ENCODE measurements at places on chromosomes 2 and 18.

- no peak for DNase-seq
These were observed 101.2 kb upstream of the SEC11C start for GRCh38 chr18:59038295-59039039.

DNA sequence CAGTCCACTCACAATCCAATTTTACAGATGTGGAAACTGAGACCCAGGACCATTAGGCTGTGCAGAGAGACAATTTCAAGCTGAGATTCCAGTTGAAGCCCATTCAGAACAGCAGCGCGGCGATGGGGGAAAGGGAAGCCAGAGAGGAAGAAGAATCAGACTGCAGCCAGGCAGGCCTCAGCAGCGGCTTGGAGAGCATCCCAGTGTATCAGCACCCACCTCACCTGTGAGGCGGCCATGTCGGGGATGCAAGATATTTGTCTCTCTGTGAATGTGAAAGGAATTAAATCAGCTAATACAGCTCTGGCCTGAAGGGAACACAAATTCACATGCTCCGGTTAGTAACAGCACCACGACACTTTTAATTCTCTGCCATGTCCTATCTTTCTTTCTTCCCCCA lies 198.0 kb upstream of the SOX11 start:
- DNase-seq, result no peak

- DNase-seq, result peak; percentile 96
These were observed 70.5 kb downstream of the PRPF40A start for GRCh38 chr2:152646775-152647174.

DNA sequence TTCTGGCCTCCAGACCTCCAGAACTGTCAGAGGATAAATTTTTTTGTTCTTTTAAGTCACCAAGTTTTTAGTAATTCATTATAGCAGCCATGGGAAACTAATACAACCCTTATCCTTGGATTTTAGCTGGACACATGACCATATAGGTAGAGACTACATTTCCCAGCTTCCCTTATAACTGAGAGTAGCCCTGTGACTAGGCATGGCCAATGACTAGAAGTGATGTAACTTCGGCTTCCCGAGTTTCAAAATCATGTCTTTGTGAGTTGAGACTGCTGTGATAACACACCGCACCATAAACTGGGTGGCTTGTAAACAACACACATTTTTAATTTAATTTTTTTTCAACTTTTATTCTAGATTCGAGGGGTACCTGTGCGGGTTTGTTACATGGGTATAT lies 134.0 kb upstream of the SERTAD2 start:
- DNase-seq, result no peak

DNA sequence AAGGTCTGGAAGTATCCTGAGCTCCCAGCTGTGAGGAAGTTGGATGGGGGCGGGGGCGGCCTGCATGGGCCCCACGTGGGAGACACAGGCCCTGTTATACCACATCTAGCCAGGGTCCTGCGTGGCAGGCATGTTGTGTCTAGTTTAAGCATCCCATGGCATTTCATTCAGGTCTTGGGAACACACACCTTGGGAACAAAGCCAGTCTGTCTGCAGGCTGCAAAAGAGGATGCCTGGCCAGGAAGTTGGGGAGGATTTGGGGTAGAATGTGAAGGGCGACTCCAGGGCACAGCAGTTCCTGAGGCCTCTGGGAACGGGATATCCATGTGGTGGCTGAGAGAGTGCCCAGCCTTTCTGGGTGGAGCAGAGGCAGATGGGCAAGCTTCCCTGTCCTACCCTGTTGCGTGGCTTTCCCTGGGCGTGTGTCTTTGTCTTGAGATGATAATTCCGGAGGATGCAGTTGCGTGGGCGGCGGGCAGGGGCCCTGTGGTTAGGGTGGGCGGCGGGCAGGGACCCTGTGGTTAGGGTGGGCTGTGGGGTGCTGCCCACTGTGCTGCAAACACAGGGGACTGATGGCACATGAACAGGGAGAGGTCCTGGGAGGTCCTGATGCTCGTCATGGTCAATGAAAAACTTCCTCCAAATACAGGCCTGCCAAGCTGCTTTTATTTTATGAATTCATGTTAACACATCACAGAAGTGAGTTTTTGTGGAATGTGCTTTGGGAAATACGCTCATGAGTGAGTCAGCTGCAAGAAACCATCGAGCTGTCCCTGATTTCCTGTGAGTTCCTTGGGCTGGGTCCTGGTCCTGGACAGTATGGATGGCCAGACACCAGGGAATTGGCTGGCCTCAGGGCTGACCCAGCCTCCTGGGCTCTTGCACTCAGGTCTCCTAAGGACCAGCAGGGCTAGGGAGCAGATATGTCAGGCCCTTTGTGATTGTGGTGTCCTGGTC lies 90.0 kb upstream of the HS6ST1 start:
- peak; percentile 78 for DNase-seq

GRCh38 chr2:61645911-61646310 lies 107.8 kb upstream of the XPO1 start:
- peak; percentile 92 for DNase-seq

DNA sequence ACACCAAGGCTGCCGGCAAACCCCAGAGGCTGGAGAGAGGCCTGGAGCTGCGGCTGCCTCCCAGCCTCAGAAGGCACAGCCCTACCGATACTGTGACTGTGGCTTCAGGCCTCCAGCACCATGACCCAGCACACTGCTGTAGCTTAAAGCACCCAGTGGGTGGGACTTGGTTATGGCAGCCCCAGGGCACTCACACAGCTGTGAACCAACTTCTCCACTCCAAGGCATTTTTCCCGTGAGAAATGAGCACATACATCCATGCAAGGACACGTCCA lies 199.5 kb downstream of the NDUFA10 start:
- no peak for DNase-seq

DNA sequence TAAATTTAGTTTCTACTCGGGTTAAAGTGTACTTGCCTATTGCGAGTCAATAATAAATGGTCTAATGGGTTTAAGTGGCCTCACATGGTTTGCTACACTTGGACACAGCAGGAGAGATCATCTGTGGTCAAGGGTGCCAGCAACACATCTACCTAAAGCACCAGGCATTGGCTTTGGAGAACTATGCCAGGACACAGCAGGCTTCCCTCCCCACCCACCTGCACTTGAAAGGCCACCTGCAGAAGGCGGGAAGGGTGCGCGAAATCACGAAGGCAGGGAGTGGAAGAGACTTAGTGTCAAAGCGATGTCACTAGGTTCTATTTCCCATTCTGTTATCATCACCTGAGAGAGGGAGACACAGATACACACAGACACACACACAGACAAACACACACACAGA lies 44.5 kb downstream of the MYT1L start:
- DNase-seq, result no peak

GRCh38 chr2:22290909-22291473 lies 1094.0 kb upstream of the KLHL29 start:
- DNase-seq, result no peak

DNA sequence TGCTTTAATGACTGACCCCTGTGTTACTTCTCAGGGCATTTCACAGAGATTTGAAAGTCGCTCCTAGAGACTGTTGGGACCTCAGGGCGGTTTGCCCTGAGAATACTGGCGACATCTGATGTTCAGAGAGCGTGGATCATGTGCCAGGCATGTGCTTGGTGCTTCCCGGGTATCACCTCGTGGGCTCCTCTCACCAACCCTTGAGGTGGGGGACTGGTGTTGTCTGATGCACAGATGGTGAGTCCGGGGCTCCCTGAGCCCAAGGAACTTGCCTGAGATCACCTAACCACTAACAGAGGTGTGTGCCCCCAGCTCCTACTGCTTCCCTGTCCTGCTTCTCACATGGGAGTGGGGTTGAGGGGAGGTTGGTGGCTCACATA lies 16.2 kb downstream of the ATOH8 start:
- no peak for DNase-seq

DNA sequence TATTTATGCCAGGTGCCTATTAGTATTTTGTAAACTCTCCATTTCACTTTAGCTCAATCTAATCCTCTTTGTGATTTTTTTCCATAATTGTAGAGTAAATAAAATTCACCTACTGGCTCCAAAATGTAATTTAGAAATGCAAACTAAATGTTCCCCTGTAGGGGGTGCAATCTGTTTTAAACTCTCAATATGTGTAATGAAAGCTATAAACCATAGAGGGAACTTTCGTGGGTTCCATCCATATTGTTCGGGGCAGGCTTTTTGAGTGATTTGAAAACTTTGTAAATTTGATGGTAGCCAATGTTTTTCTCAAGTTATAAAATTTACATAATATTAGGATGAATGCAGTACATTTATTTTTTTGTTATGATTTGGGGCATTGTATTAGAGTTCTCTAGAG lies 49.4 kb downstream of the TSPYL6 start:
- peak; percentile 65 for DNase-seq

DNA sequence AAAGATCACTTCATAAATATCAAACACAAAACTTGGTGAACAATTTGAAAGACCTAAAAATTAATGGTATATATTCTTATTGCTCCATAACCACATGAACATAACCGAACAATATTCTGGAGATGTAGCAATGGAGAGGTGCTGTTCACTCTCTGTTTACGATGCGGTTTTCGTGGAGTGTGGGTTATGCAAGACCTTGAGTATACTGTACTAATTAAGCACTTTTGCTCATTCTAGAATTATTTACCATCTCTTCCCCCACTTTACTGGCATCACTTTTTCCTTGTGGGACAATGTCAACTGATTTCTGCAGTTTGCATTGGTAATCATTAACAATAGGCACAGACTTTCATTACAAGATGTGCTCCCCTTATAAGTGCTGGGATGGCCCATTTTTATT lies 97.6 kb downstream of the RAPH1 start:
- DNase-seq, result no peak

GRCh38 chr2:102704531-102704930 lies 57.3 kb upstream of the TMEM182 start:
- DNase-seq, result no peak

GRCh38 chr2:145277922-145278321 lies 758.0 kb upstream of the ZEB2 start:
- peak; percentile 49 for DNase-seq

- DNase-seq, result no peak
These were observed 122.4 kb upstream of the LMAN1 start for GRCh38 chr18:59481436-59481835.

DNA sequence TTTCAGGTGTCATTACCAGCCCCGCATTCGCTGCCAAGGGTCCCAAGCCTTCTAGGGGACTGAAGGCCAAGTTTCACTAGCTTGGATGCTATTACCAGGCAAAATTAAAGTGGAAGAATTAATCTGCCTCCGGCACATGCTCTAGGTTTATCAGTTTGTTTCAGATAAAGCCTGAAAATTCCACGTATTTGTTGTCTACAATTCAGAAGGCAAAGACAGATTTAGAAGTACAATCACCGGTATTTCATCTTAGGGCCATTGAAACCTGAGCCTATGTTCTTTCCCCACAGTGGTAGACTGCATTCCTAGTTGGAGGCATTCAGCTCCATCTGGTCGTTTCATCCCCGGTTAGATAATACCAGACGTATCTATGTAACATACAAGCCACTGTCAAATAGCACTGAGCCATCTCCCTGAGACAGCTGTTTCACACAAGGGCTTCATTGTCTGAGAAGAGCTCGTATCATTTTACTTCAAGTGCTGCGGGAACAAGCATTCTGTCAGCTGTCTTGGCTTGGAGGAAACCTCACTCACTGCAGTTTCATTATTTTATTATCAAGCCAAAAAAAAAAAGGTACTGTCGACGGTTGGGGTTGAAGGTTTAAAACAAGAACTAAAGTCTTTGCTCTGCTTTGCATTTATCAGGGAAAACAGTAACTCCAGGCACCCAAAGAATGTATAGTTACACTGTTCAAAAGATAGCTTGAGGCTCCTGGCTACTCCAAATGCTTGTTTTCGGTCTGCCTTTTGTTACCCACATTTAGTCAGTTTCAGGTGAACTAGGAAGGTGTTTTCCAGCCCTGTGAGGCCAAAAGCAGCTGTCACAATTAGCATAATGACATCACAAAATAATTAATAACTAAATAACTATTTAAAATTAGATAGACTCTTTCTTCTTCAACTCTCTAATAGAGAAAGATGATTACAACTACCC lies 76.7 kb downstream of the TGIF1 start:
- DNase-seq, result no peak

DNA sequence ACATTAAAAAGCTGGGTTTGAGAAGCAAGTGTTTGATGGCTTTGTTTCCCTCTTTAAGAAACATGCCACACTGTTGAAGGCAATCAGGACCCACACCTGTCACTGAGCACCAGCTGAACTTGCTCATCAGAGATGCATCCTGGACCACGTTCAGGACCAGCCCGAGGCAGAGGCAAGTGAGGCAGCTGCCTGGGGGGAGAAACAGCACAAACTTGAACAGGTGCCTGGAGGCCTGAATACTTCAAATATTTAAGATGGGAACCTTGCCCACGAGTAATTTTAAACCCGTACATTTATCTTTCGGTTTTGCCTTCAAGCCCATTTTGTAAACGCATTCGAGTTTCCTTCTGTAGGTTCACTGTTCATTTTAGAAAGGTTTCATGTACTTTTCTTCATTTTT lies 421.3 kb downstream of the NYAP2 start:
- no peak for DNase-seq

All from ELR (cell line).